Hematopoietic multipotent progenitor cell treated with erythropoietin and hydrocortisone succinate and interleukin-3 and kit ligand, for 15 days (in vitro differentiated cells): ENCODE measurements at places on chromosomes 13 and 19.

DNA sequence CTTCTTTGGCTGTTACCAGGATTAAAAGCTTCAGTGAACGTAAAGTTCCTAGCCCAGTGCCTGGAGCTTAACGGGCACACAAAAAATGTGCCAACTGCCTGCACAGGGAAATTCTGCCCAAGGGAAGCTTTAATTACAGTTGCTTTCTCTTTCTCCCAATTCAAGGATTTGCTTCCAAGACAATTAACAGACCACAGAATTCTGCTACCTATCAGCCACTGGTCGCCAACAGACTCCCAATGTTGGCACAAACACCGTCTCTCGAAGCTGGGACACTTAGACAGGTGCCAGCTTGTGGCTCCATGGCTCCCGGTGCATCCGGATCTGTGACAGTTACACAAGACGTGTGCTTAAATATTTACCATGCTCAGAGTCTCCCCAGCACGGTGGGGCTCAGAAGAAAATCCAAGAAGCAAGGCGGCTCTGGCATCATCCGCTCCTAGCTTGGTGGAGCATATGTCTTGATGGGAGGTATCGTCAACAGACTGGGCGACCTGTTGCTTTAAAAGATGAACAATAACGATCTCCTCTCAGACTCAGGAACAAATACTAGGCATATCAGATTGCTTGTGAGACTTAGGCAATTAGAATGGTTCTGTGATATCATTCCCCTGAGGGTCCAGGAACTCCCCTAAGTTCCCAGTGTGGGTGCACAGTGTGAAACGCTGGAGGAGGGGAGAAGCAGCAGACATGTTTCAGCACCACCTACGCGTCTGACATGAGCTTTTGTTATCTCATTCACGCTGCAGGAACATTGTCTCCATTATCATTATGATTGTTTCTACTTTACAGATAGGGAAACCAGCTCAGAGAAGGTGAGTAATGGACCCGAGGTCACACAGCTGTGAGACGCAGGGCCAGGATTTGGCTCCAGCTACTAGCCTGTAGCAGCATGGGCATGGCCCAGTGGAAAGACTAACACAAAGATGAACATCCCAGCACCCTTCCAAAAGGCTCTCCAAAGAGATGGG lies 61.6 kb downstream of the ALOX5AP start:
- no peak for DNase-seq

DNA sequence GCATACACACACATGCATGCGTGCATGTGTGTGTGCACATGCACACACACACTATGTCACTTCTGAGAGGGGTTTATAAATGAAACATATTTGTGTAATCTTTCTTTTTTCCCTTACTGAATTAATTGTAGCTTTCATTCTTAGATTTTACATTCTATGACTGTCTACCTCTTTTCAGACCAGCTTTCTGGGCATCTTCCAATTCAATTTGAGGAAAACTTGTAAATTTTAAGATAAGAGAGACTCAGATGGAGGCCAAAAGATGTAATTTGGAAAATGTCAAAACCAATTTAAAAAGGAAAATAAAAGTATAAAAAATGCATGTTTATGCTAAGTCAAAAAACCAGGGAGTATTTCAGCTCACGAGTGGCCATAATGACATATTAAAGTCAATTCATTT lies 594.5 kb downstream of the OLFM4 start:
- DNase-seq, result no peak

DNA sequence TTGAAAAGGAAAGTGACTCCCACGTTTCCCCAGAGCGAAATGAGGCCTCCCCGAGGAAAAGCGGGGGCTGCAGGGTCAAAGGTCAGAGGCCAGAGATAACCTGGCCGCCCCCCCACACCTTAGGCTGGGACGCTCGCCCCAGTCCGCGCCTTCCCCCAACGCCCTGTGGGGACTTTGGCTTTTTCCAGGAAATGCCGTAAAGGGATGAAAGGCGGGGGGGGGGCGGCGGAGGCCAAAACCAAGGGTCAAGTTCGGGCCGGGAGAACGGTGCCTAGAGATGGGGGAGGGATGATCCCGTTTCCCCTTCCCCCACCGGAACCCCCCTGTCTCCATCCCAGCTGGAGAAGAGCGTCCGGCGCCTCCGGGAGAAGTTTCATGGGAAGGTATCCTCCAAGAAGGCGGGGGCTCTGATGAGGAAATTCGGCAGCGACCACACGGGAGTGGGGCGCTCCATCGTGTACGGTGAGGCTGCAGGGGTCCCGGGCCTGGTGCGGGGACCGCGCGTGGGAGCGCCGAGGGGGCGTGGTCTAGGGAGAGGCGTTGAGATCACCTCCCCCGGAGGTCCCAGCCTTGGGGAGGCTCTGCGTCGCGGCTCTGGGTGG lies 575 bp downstream of the SHFL start:
- DNase-seq, result no peak

GRCh38 chr19:6048793-6049405 lies 61.4 kb downstream of the RFX2 start:
- peak; percentile 80 for DNase-seq

DNA sequence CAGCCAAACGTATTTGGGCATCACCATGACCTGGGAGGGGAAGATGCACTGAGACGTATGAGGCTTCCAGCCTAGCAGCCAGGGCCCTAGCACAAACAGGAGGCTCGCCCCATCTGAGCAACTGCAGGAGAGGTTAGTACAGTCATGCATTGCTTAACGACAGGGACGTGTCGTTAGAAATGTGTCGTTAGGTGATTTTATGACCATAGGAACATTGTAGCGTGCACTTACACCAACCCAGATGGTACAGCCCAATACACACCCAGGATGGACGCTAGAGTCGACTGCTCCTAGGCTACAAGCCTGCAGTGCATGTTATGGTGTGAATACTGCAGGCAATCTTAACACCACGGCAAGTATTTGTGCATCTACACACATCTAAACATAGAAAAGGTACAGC lies 9.3 kb downstream of the CD177 start:
- no peak for DNase-seq

DNA sequence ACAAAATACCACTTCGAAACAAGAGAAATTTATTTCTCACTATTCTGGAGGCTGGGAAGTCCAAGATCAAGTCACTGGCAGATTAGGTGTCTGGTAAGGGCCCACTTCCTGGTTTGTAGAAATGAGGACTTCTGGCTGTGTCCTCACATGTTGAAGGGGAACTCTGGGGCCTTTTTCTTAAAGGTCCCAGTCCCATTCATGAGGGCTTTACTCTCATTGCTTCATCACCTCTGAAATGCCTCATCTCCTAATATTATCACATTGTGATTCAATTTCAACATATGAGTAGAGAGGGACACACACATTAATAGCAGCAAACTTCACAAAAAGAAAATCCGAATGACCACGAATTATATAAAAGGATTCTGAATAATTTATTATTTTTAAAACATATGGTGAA lies 21.6 kb upstream of the SIGLEC14 start:
- no peak for DNase-seq

DNA sequence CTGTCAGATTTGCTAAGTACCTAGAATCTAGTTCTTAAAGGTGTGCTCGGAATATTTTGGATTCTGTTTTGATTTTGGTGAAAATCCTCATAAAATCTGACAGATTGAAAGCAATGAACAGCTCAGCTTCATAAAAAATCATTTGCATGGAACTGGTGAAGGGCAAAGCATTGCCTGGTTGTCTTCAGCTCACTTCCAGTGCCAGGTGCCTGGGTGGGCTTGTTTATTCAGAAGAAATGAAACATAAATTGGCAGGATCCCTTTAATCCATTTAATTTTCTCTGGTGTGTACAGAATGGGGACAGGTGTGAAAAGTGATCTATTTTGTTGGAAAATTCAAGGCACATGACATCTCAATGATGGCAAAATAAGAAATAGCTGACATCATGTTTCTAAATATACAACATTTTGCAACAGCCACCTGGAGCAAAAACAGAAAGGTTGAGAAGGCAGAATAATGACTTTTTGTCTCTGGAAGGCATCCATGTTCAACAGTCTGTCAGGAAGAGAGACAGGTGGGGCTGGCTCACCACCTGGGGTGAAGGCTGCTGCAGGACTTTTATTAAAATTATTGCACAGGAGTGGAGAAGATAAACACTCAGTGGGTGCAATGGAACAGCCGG lies 52.2 kb downstream of the RFC3 start:
- no peak for DNase-seq

GRCh38 chr13:26784704-26785639 lies 24.4 kb upstream of the GPR12 start:
- DNase-seq, result no peak

- no peak for DNase-seq
Observed at GRCh38 chr19:8504171-8504570, 1.7 kb upstream of the PRAM1 start.

GRCh38 chr13:90880790-90881189 lies 466.7 kb upstream of the MIR17HG start:
- DNase-seq, result no peak

DNA sequence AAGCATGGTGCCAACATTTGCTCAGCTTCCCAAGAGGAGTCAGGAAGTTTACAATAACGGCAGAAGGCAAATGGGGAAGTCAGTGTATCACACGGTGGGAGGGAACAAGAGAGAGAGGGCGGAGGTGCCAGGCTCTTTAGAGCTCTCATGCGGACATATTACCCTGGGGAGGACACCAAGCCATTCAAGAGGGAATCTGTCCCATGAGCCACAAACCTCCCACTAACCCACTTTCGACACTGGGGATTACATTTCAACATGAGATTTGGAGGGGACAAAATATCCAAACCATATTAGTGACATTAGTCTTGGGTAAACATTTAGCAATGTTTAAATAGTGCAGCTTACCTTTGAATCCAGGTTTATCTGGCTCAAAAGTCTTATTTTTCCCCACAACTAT lies 69.9 kb downstream of the SLAIN1 start:
- no peak for DNase-seq

- no peak for DNase-seq
Observed at GRCh38 chr13:26541041-26541440, 16.4 kb upstream of the WASF3 start.

GRCh38 chr13:27252467-27252866 lies 1.1 kb downstream of the RPL21 start:
- DNase-seq, result no peak

GRCh38 chr13:43990021-43990420 lies 110.3 kb downstream of the LACC1 start:
- DNase-seq, result no peak

- DNase-seq, result no peak
Observed at GRCh38 chr13:68927387-68928026, 1180.1 kb upstream of the ATXN8OS start.

DNA sequence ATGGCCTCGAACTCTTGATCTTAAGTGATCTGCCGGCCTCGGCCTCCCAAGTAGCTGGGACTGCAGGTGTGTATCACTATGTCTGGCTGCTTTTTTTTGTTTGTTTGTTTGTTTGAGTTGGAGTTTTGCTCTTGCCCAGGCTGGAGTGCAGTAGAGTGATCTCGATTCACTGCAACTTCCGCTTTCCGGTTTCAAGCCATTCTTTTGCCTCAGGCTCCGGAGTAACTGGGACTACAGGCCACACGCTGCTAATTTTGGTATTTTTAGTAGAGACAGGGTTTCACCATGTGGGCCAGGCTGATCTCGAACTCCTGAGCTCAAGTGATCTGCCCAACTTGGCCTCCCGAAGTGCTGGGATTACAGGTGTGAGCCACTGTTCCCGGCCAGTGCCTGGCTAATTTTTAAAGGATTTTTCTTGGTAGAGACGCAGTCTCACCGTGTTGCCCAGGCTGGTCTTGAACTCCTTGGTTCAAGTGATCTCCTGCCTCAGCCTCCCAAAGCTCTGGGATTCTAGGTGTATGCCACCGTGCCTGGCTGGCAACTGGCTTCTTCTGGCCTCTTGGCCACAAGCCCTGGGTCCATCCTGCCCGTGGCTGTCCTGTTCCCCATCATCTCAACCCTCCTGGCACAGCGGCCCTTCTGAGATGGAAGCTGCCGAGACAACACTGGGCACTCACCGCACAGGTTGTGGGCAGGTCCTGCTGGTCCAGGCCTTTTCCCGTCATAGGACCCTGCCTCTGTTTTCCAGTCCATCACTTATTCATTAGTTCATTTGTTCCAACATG lies 11.5 kb downstream of the TECR start:
- DNase-seq, result no peak

GRCh38 chr13:50202485-50202884 lies 187.2 kb downstream of the KCNRG start:
- no peak for DNase-seq

DNA sequence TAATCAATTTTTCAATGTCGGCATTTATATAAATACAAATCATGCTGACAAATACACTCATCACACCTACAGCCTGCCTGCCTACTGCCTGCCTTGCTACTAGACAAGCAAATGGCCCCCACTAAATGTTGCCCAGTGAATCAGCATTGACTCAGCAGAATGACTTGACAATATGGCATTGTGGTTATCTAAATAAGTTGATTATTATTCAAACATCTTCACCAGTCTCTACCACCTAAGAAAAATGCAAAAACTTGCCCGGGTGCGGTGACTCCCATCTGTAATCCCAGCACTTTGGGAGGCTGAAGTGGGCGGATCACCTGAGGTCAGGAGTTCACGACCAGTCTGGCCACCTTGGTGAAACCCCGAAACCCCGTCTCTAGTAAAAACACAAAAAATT lies 296.1 kb downstream of the PCDH9 start:
- DNase-seq, result no peak

GRCh38 chr19:8320564-8321066 lies 560 bp downstream of the NDUFA7 start:
- peak; percentile 16 for DNase-seq

- no peak for DNase-seq
Observed at GRCh38 chr19:11457831-11458230, 22.4 kb downstream of the PRKCSH start.

DNA sequence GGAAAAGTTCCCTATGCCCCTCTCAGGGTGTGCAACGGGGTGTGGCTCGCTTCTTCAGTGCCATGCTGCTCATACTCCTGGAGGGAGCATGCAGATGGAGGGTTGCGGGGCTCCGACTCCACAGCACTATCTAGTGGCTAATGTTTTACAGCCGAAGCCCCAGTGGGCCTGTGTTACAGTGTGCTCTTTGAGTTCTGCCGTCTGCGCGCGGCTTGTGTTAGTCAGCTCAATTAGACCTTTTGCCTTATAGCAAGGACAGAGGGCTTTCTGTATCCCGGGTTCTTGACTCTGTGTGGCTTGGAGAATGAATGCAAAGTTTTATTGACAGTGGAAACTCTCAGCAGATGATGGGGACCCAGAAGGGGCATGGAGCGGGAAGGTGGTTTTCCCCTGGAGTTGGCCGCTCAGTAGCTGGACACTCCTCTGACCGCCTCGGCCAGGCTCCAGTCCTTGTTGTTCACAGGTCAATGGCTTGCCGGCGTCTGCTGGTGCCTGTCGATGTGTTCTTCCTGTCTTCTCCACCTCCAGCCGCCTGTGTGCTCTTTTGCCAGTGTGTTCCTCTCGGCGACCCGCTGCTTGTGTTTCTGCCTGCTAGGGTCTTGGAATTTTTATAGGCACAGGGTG lies 383.4 kb downstream of the LMO7 start:
- no peak for DNase-seq

- DNase-seq, result peak; percentile 30
Observed at GRCh38 chr19:43534816-43535761, 2.1 kb downstream of the ZNF575 start.
